Activated CD8-positive, alpha-beta memory T cell treated with anti-CD3 and anti-CD28 coated beads for 48 hours (primary cell): ENCODE measurements at places on chromosomes 1 and 21.

DNA sequence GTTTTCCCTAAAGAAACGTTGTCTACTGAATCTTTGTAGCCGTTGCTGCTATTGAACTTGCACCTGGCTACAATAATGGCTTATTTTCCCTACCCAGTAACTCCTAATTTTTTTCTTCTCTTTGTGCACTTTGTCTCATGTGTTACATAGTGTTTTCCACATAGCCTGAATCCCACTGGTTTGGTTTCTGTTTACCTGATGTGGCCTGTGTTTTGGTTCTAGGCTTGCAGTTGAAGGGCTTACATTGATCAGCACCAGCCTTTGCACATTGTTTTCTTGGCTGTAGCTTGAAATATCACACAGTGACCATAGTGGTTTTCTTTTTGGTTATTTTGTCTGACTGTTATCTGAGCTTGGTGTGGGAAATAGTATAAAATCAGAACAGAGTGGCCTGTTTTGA lies 29.5 kb downstream of the ST3GAL3 start:
- DNase-seq, result no peak

- no peak for DNase-seq
Measured at GRCh38 chr1:218494449-218494852, 149.3 kb downstream of the TGFB2 start.

DNA sequence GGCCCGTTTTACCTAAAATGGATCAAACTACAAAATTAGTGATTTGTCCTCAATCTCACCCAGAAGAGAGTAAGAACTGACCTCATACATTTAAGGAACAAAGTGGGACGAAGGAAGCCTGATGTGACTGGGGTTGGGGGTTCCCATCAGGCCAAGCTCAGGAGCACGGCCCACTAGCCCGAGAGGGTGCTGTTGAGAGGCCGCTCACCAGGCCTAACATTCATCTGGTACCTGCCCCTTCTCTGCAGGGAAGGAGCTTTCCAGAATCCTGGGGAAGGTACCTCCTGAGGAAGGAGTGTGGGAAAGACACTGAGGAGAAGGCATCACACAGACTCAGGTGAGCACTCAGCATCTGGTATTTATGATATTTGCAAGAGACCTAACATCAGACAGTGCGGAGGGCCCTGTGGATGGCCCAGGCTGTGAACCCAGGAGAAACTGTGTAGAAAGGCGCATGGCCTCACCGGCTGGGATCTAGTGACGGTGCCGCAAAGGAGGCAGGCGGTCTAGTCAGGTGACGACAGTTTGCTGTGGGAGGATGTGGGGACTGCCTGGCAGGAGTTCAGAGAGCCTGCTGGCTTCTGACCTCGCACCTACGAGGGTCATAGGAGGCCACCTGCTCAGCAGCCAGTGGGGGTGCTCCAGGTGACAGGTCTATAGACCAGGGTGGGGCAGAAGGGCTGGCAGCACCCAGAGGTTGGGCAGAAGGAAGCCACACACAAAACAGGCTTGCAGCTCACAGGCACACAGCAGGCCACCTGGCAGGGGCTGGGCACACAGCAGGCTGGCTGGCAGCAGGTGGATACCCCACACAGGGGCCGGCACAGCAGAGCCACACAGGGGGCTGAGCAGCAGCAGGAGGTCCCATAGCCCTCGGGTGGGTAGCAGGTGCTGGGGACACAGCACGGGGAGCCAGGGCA lies 543 bp downstream of the KRTAP12-4 start:
- no peak for DNase-seq

DNA sequence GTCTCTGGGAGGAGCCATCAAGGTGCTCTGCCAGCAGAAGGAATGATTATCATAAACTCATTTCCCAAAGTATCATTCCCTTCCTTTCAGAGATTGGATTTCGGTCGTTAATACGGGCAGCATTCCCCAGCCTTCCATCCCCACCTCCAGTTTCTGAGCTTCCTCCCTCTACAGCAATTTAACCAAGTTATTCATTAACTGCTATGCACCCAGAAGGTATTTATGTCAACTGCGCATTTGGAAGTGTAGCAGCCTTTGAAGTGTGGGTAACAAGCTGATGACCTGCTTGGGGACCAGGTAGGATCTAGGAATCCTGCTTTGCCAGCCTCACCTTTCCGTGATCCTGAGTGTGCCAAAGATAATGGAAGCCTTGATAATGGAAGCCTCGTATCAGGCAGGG lies 172.4 kb upstream of the IGSF21 start:
- DNase-seq, result no peak

GRCh38 chr21:41610042-41610839 lies 102.3 kb upstream of the TMPRSS2 start:
- DNase-seq, result no peak

DNA sequence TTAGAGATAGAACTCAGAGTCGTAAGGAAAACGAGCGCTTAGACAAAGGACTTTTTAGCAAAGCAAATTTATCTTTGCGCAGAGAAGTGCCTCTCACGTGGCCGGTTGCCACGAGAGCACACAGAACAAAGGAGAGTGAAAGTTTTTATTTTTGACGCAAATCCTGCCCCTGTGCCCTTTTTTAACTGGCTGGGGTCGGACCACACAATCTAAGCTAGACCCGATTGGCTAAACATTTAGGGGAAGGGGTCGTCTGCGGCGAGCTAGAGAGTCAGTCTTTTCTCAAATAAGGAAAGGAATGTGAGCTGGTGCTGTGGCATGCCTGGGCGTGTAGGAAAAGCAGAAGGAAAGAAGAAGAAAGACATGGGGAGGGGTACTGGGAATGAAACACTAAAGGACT lies 2.4 kb downstream of the KRTAP10-2 start:
- no peak for DNase-seq

- DNase-seq, result no peak
Measured at GRCh38 chr1:21913258-21913657, 23.9 kb downstream of the HSPG2 start.
